ENCODE measurements at places on chromosomes 13 and 19.

DNA sequence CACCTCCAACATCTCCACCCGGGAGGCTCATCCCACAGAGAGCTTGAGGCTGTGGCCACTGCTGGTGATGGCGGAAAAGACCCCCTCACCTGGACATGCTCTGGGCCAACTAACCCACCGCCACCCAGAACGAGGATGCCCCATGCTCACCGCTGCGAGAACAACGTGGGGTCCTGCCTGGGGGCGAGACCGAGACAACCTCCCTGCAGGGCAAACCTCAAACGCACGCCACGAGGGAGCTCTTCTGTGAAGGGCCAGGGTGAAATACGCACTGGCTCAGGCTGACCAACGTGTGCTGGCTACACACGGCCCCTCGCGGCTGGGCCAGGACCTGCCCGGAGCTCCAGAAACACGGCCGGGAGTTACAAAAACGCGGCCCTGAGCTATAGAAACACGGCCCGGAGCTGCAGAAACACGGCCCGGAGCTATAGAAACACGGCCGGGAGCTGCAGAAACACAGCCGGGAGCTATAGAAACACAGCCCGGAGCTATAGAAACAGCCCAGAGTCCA, 19.0 kb upstream of the PLPP2 start:
- DNase-seq, result peak; percentile 46

- no peak for DNase-seq
These were observed 16.3 kb downstream of the LATS2 start for GRCh38 chr13:21045100-21045499.

- no peak for DNase-seq
These were observed 488.8 kb downstream of the KCTD12 start for GRCh38 chr13:76397413-76397812.

- peak; percentile 67 for DNase-seq
These were observed 3.7 kb upstream of the SPIB start for GRCh38 chr19:50414864-50415660.

DNA sequence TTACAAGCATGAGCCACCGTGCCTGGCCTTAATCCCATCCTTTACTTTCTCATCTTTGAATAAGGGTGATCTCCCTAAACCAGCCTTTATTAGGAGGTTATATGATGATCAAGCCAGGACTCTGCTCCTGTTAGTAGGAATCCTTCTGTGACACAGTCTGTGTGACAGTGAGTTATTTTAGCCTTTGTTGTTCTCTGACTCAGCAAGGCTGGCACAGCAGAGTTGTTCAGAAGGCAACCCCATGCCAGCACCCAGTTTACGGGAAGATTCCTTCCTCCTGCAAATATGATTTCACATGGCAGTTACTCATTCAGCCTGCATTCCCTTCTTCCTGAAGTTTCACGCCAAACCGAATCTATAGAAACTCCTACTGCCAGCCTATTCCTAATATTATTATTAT, 10.5 kb upstream of the MIER2 start:
- DNase-seq, result no peak

DNA sequence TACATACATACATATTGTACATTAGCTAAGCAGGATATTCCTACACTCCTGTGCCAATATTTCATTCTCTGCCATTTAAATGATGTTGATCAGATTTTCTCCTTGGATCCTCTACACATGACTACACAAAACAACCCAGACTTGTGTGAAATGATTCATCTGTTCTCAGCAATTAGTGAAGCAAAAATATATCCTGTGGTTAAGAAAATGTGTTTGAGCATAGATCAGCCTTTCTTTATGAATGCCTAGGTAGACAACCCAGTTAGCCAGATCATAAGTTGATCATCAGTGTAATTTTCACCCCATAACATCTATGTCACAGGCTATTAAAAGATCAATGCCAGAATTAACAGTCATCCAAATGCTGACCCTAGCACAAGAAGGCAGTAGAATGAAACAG, 275.2 kb upstream of the EDNRB start:
- no peak for DNase-seq
